ENCODE measurements at places on chromosomes 11 and 22.

- DNase-seq = no peak
Observed at GRCh38 chr11:47923667-47924066, 56.7 kb upstream of the PTPRJ start.

- no peak for DNase-seq
Observed at GRCh38 chr11:103486604-103487003, 377.4 kb downstream of the DYNC2H1 start.

GRCh38 chr22:36737776-36738175 lies 34.2 kb upstream of the CACNG2 start:
- no peak for DNase-seq

DNA sequence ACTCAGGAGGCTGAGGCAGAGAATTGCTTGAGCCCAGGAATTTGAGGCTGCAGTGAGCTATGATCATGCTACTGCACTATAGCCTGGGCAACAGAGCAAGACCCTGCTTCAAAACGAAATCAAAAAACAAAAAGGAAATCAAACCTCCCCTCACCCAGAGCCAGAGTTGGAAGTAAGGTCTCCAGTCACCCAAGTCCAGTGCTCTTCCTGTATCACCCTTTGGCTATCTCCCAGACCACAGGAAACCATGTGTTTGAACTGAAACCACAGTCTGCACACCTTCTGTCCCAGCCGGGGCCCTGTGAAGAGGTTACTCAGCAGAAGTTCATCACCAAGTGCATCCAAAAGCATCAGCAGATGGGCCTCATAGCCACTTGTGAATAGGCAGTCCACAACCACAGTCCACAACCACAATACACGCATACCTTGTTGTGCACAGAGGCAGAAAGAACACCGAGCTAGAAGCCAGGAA lies 4.6 kb downstream of the MYH9 start:
- no peak for DNase-seq

DNA sequence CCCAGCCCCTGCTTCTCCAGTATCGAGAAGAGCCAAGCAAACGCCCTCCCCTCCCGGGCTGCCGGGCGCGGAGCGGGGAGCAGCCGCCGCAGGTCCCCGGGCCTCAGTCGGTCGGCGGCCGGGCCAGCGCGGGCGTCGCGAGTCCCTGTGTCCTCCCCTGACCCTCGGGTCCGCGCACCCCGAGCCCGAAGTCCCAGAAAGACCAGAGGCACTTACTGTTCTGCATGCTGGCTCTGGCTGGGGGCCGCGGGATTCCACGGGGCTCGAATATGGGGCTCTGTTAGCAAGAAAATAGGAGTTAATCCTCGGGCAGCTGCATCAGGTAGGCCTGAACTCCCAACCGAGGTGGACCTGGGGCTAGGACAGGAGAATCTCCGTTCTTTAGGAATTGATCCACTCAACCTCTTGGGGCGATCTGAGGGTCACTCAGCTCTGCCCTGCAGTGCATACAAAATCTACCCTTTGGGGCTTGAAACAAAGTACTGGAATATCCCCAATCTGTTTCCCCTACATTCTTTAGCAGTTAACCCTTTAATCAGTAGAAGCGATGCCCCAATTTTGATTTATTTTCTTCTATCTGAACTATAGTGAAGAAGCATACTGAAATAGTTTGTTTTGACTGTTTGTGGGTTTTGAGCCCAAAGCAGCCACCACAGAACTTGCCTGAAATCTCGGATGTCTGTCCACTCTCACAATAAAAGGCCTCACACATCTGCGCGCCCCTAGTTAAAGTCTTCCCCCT lies 4.8 kb downstream of the PAX6 start:
- DNase-seq = no peak

- DNase-seq = no peak
Observed at GRCh38 chr11:60515144-60515855, at the start of gene MS4A13. Gene MS4A13 (plus strand): TSS chr11:60515392. CDS start chr11:60518084, 2,692 bp downstream.

GRCh38 chr22:30777587-30777986 lies 82.9 kb downstream of the OSBP2 start:
- DNase-seq = no peak

DNA sequence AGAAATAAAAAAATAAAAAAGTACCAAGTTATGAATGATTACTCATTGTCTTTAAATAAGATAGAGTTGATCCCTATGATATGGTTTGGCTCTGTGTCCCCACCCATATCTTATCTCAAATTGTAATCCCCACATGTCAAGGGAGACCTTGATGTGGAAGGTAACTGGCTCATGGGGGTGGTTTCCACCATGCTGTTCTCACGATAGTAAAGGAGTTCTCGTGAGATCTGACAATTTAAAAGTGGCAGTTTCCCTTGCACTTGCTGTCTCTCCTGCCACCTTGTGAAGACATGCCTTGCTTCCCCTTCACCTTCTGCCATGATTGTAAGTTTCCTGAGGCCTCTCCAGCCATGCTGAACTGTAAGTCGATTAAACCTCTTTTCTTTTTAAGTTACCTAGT lies 18.8 kb downstream of the QSER1 start:
- no peak for DNase-seq

GRCh38 chr11:131867457-131868257 lies 497.2 kb downstream of the NTM start:
- no peak for DNase-seq

- no peak for DNase-seq
Observed at GRCh38 chr11:55826919-55827318, at the start of gene OR5L2. Gene OR5L2 (plus strand): TSS chr11:55827219. CDS start chr11:55827219, 0 bp downstream.

- no peak for DNase-seq
Observed at GRCh38 chr11:20293531-20293930, 70.0 kb upstream of the HTATIP2 start.

Data from activated CD8-positive, alpha-beta memory T cell treated with anti-CD3 and anti-CD28 coated beads for 1 hour (primary cell).